ENCODE measurements at places on chromosomes 3 and 15.
A peak's percentile ranks its signal among the peaks of the same experiment; 100 is the strongest.

DNA sequence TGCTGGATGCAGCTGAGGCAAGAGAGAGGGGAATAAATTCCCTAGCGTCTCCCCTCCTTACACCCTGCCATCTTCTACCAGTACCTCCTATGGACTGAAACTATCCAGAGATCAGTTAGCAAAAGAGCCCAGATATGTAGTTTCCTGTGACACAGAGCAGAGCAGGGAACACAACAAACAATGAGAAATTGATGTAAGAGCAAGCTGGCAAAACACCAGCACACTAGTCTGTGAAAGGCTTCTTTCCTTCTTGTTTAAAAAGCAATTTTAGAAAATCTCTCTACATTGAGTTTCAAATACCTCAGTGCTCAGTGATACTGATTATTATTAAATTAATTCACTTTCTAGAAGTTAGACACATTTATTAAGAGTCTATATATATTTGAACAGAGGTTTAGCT, 215.6 kb upstream of the AZI2 start:
- ATAC-seq = no peak

DNA sequence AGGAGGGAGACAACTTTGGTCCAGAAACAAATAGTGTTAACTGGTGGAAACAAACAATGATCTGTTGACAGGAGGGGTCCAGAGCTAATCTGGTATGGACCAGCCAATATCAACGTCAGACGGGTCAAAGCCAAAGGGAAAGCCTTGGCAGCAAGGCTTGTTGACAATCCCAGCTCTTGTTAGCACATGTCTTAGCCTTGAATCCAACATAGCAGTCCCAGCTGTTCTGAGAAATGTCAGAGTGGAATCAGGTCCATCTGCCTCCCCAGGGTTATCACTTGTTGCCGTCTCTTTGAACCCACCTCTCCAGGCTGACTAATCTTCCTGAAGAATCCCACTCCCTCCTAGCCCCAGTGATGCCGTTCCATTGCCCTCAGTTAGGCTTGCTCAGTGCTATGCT, 404.6 kb upstream of the MCTP2 start:
- no peak for ATAC-seq

DNA sequence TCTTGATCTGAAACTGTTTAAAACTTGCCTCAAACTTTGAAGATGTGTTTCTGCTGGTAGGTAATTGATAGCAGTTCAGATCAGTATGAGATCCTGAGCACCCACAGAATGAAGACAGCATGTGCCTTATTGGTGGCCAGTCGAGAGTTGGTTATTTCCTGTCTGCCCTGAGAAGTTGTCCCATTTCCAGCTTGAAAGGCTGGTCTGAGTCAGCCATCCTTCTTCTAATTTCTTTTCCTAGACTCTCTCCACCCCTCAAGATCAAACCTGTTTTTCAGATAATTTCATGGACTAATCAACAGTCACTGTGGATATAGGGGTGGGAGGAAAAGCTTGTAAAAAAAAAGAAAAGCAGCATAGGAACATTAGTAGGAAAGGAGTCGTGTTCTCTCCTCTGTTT, 464.4 kb downstream of the FOXP1 start:
- 0 out of 3 replicates have a peak, but pooled peaks have one; percentile 32 for ATAC-seq

DNA sequence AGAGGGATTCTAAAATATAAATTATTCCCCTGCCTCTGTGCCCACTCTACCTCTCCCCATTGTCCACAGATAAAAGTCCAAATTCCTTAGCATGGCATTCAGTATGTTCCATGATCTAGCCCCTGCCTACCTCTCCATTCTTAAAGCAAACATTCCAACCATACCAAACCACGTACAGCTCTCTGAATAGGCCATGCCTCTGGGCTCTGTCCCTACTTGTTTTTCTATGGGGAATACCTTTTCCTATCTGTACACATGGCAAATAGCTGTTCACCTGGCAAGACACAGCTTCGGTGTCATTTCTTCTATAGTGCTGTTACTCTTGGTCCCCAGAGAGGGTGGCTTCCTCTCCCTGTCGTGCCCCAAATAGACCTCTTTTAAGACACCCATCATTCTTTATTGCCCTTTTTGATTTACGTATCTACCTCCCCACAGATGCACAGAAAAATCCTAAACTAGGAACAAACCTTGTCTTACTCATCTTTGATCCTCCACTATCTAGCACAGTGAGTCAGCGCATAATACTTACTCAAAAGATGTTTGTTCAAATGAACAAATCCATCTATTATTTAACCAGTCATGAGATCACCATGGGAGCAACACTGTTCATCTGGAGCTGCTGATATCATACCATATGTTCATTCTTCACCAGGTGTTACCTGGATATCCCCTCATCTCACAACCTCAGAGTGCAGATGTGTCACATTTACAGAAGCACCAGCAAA, 329.8 kb downstream of the THSD4 start:
- ATAC-seq = peak; percentile 10

- no peak for ATAC-seq
These were observed 629.6 kb downstream of the PYDC2 start for GRCh38 chr3:192090586-192090985.

GRCh38 chr15:82556315-82557035, 16.2 kb upstream of the RPS17 start:
- no peak for ATAC-seq

GRCh38 chr3:55537563-55537962, 50.5 kb upstream of the WNT5A start:
- no peak for ATAC-seq

- ATAC-seq = peak; percentile 97
These were observed 9.7 kb downstream of the PLA2G4D start for GRCh38 chr15:42084465-42085235.
